DMS79 treated with DMSO at 0.1 percent for 48 hours (cell line): ENCODE measurements at places on chromosomes 5 and 9.

GRCh38 chr5:97181856-97182545 lies 1.0 kb downstream of the RIOK2 start:
- DNase-seq, result no peak

DNA sequence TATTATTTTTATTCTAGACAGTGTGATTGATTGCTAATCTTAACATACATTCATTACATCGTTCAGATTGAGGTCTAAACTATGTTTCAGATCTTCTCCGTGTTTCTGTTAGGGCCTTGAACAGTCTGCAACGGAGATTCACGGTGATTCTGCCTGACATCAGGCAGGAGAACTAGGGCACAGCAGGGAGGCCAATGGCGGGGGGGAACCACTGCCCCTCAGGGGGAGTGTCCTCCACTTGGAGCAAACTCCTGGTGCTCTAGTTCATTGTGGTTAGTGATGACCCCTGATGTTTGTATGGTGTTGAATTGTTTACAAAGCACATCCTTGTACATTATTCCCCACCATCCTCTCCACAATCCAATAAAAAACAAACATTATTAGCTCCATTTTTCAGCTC lies 173.5 kb downstream of the ZNF608 start:
- DNase-seq, result no peak

DNA sequence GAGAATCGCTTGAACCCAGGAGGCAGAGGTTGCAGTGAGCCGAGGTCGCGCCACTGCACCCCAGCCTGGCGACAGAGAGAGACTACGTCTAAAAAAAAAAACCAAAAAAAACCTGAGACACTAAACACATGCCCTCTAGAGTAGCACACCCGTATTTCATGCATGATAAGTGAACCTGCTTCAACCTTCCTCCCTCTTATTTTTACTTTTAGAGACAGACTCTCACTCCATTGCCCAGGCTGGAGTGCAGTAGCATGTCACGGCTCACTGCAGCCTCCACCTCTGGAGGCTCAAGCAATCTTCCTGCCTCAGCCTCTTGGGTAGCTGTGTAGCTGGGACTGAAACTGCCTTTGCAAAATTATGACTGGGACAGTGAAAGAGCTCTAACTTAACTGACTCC lies 17.6 kb upstream of the NANS start:
- DNase-seq, result no peak

- no peak for DNase-seq
Observed at GRCh38 chr5:52767766-52768480, 19.8 kb upstream of the ITGA1 start.

- DNase-seq, result no peak
Observed at GRCh38 chr5:34447424-34447823, 208.7 kb upstream of the RAI14 start.

DNA sequence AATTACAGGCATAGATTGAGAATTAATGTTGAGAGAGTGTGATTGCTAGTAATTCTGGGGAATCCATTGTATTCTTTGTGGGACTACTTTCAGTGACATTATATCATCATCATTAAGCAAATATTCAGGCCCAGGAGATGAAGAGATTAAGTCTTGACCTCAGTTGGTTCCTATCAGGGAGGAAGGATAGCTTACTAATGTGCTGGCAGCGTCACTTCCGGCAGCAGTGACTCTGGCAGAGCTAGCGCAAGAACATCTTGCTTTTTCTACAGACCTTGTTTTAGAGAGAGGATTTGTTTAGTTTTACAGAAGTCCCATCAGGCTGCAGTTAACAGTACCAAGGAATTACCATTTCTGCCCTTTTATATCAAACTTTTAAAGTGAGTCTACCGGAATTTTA lies 20.3 kb downstream of the OSTF1 start:
- DNase-seq, result no peak

GRCh38 chr5:109830955-109831502 lies 141.3 kb downstream of the MAN2A1 start:
- no peak for DNase-seq

GRCh38 chr5:135568923-135569360 lies 9.8 kb downstream of the CXCL14 start:
- no peak for DNase-seq

DNA sequence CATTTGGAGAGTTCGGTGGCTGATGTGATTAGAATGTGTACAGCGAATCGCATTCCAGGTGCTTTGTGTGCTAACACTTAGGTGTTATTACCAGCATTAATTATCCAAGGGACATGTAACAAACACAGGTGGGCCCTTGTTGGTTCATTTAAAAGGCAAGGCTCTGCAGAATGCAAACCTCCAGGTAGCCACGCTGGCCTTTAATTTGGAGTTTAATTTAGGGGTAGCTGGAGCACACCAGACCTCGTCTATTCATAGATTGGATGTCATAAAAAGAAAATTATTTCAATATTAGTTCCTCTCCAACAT lies 191.1 kb downstream of the MAT2B start:
- DNase-seq, result no peak

DNA sequence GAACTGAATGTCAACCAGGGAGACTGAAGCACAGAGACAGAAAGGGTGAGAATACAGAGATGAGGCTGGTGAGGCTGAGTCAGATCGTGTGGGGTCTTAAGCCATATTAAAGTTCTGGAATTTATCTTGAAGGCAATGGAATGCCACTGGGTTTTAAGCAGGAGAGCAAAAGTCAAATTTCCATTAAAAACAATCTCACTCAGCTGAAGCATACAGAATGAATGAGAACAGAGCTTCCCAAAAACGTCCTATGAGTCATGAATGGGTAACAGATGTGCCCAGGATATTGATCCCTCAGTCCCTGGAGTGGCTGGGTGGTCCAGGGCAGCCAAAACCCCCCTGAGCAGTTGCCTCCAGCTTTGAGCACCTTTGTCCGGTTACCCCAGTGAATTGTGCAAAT lies 44.9 kb downstream of the PFDN1 start:
- DNase-seq, result no peak

DNA sequence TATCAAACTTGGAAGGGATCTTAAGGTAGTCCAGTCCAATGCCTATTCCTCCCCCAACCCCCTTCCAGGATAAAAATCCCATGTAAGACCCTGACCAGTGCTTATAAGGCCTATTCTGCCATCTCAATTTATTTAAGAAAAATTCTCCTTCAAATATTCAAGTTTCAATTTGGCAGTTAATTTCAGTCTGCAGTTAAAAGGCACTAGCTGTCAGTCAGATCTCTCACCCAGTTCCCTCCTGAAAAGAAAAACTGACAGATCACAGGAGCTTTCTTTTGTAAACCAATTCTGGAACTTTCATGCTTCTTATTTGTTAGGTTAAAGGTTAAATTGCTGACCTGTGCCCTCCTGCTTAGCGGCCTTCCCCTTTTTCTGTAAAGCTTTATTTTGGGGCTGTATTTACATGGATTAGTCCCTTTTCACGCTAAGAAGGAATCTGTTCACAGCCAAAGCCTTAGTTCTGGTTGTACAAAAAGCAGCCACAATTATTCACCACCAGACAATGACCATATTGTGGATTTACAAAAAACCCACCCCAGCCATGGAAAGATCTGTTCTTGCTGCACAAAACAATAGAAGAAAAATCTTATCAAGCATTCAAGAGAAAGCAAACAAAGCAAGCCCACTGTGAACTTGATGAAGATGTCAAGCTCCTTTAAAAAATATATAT lies 68.7 kb downstream of the DENND1A start:
- no peak for DNase-seq

- peak; percentile 66 for DNase-seq
Observed at GRCh38 chr9:92723299-92723625, 41.4 kb downstream of the BICD2 start.

DNA sequence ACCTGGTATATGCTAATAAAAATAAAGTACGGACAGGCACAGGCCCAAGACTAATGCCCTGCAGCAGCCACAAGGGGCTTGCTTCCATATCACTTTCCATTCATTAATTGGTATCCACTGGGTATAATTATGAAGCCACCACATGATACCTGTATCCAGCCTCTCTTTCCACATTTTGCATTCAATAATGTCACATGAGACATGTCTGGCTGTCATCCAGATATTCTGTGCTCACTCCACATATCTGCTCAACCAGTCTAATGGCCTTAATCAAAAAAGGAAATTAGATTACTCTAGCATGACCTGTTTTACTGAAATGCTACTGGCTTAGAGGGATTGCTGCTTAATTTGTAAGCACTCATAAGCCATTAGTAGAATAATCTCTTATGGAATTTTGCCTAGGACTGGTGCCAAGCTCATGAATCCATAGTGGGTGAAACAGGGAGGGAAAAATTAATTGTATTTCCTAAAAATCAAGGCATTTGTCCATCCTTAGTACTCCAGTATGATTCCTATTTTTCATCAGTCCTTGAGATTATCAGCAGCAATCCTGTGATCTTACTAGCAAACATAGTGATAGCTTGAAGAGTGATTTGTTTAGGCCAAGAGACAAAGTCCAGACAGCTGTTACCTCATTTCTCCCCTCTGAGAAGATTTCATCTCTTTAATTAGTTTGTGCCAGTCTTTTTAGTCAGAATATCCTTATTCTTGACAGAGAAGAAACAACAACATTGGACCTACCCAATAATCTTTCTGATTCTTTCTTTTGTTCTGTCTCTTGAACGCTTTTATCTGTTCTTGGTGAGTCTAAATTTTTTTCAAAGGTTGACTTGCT lies 119.2 kb upstream of the ABCA1 start:
- DNase-seq, result peak; percentile 26

GRCh38 chr5:104325356-104325755 lies 762.8 kb upstream of the NUDT12 start:
- no peak for DNase-seq

- DNase-seq, result no peak
Observed at GRCh38 chr5:136213919-136214493, 21.0 kb upstream of the SMIM32 start.

DNA sequence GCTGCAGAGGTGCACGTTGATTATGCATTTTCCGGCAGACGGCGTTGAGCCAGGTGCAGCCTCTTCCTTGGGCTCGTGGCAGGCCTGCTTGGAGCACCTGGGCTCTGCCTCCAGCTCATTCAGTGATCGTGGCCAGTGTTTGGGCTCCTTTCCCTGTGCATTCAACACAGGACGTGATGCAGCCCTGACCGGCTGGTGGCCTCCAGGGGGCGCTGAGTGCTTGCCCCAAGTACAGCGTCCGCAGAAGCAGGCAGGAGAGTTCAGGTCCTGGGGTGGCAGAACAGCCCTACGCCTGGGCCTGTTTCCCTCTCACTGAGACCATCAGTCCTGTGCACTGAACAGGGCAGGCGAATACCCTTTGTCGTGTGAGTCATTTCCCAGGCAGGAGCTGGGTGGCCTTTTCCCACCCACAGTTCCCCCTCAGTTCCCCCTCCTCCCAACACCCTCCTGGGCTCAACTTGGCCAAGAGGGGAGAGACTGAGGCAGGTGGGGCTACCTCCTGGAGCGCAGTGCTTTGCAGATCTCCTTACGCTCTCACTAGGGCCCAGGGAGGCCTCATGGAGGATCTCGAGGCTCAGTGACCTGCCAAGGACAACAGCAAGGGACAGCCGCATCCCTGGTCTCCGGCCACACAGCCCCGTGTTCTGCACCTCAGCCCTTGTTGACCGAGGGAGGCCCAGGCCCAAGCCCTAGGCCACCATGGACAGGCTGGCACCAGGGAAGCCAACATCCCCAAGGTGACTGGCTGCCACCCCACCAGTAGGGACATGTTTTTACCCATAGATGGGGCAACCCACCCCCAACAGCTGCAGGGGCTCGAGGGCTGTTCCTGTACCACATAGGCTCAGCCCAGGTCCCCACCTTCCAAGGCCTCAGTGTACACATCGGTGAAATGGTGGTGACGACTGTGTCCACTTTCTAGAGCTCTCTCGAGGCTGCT lies 52.9 kb downstream of the LRSAM1 start:
- DNase-seq, result peak; percentile 52
